ENCODE measurements at places on chromosomes 2 and 18. TPM values are rescaled to one million over a fixed set of nuclear protein-coding genes. Genes with fewer than 3 reads are reported as not detected.

- DNase-seq = no peak
These were observed 325.9 kb downstream of the FSIP2 start for GRCh38 chr2:186064507-186064906.

DNA sequence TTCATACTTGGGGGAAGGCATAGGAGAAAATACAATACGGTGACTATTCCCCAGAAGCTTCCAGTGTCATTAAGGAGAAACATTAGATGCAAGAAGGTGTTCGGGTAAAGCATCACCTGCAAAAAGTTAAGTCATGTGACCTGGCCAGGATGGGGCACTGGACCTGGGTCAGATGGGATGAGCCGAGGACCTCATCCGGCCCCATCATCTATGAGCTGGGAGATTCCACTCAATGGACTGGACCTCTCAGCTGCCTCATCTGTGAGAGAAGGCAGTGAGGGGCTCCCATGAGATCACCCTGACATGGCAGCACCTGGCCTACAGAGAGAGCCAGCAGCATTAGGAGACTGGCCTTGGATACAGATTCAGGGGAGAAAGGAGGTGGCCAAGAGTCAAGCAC lies 111.4 kb upstream of the TEX51 start:
- DNase-seq = no peak

Gene CAPN13
- total RNA-seq = 0.25 TPM

GRCh38 chr2:98269274-98269673 lies 77.0 kb upstream of the CNGA3 start:
- peak; percentile 64 for DNase-seq

Gene CELF4
- total RNA-seq = not detected

Gene RAB6C
- total RNA-seq = not detected

- DNase-seq = no peak
These were observed 105.9 kb downstream of the ANKRD44 start for GRCh38 chr2:197204519-197205250.

Gene CSRNP3
- 0.05 TPM for total RNA-seq

- DNase-seq = no peak
These were observed 360.3 kb downstream of the FBXO15 start for GRCh38 chr18:73787316-73787715.

GRCh38 chr2:31956312-31956711 lies 54.5 kb downstream of the MEMO1 start:
- DNase-seq = no peak

Gene SLC23A3
- total RNA-seq = 4.8 TPM

GRCh38 chr18:58241877-58242276 lies 197.9 kb downstream of the NEDD4L start:
- no peak for DNase-seq

Gene ZNF396
- 1.3 TPM for total RNA-seq

Gene ZCCHC2
- total RNA-seq = 17.7 TPM
